ENCODE measurements at places on chromosomes 5 and 9.
A peak's percentile ranks its signal among the peaks of the same experiment; 100 is the strongest.

DNA sequence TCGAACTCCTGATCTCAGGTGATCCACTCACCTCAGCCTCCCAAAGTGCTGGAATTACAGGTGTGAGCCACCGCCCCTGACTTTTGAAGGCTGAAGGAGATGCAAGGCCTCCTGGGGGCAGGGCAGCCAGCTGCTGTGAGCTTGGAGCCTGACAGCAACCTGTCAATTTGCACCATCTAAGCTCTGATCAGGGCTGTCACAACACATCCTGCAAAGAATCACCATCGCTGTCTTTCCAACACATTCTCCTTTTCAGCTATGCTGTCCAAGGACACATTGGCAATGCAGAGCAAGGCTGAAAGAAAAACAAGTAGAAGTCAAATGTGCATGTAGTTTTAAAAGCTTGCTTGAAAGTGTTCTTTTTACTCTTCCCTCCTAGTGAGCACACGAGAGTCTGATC, 54.6 kb downstream of the GNA14 start:
- no peak for DNase-seq

- DNase-seq = no peak
These were observed 14.5 kb downstream of the TERT start for GRCh38 chr5:1280177-1281037.

GRCh38 chr9:130328349-130328801, 62.8 kb downstream of the HMCN2 start:
- no peak for DNase-seq

- no peak for DNase-seq
These were observed 7.9 kb upstream of the IER5L start for GRCh38 chr9:129185991-129186390.

GRCh38 chr5:32298059-32298415, 14.7 kb downstream of the MTMR12 start:
- DNase-seq = no peak

DNA sequence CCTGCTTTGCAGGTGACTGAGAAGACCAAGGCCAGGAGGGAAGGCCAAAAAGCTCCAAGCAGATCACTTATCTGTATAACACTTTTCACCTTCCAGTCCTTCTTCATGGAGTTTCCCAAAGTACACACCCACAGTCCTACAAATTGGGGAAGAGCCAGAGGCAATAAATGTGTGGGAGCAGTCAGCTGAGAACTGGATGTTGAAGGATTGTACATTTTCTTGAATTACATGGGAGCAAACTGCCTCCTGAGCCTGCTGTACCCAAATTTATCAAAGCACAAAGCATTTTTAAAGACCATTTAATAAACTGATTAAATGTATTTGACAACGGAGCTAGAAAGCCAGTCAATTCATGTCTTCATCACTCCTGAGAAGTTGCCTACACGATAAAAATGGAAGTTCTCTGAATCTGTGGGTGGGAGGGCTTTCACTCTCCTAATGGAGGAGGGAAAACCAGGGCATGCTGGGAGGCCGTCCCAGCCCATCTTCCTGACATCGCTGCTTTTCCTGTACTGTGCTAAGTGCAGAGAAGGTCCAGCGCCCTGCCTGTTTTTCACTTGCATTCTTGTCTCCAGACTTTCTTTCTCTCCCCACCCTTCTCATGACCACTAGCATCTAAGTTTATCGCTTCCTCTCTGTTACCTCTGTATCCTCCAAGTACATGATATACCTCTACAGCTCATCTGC, 79.0 kb downstream of the KCNIP1 start:
- no peak for DNase-seq

DNA sequence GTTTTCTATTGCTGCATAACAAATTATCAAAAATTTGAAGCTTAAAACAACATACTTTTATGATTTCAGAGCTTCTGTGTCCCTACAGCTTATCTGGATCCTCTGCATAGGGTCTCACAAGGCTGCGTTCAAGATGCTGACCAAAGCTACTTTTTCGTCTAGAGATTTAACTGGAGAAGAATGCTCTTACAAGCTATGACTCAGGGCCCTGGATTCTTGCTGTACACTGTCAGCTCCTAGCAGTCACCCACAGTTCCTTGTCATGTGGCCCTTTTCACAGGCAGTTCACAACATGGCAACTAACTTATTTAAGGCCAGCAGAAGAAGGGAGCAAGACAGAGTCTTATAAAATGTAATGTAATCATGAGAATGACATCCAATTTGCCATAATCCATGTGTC, 70.8 kb upstream of the FAM174A start:
- DNase-seq = no peak

- no peak for DNase-seq
These were observed 43.2 kb upstream of the BRINP1 start for GRCh38 chr9:119412399-119412798.

DNA sequence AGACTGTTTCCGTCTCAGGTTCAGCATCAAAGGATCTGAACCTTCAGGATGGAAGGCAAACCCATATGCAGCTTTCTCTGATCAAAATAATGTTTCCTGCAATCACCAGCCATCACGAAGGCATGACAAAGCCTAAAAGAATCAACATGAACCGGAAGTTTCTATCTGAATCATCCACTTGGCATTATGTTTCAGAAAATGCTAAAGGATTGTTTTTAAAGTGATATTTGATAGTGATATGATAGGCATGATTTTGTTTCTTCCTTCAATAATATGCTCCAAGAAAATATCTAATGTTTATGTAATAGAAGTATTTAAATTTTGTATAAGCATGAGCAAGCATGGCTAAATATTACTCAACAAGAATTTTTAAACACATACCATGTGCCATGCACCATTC, 219.6 kb downstream of the PLK2 start:
- DNase-seq = no peak

- DNase-seq = no peak
These were observed 504.2 kb downstream of the ENC1 start for GRCh38 chr5:74136276-74136825.

DNA sequence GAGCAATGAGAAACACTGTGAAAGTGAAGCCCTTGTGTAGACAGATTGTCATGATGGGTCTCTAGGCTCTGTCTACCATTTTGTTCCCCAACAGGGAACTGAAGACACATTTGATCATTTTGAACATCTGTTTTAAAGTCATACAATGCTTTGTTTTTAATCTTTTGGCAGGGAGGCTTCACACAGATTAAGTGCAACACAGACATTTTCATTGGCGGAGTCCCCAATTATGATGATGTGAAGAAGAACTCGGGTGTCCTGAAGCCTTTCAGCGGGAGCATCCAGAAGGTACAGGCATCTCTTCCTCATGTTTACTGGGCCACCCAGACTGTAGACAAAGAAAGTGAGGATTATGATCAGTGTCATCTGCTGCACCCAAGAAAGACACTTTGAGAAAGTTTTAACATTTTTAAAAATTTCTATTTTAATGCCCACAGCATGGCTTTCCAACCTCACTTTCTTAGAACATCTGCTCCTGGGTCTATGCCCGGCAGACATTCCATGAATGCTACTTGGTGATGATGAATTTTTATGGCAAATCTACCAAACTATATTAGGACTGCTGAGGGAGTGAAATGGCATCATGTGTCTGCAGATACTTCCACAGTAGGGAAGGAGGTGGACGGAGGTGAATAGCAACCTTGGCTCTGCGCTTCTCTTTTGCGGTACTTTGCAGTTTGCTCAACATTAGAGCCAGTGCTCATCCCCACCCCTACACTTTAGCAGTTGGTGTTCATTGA, 121.3 kb downstream of the LIFR start:
- DNase-seq = no peak

- no peak for DNase-seq
These were observed 5.3 kb upstream of the TRIM41 start for GRCh38 chr5:181217803-181218062.

- no peak for DNase-seq
These were observed 230.4 kb upstream of the PUM3 start for GRCh38 chr9:3074247-3074646.

- no peak for DNase-seq
These were observed 40.6 kb upstream of the CPLX2 start for GRCh38 chr5:175830586-175831300.

- no peak for DNase-seq
These were observed 15.0 kb upstream of the GLDC start for GRCh38 chr9:6660512-6660911.

DNA sequence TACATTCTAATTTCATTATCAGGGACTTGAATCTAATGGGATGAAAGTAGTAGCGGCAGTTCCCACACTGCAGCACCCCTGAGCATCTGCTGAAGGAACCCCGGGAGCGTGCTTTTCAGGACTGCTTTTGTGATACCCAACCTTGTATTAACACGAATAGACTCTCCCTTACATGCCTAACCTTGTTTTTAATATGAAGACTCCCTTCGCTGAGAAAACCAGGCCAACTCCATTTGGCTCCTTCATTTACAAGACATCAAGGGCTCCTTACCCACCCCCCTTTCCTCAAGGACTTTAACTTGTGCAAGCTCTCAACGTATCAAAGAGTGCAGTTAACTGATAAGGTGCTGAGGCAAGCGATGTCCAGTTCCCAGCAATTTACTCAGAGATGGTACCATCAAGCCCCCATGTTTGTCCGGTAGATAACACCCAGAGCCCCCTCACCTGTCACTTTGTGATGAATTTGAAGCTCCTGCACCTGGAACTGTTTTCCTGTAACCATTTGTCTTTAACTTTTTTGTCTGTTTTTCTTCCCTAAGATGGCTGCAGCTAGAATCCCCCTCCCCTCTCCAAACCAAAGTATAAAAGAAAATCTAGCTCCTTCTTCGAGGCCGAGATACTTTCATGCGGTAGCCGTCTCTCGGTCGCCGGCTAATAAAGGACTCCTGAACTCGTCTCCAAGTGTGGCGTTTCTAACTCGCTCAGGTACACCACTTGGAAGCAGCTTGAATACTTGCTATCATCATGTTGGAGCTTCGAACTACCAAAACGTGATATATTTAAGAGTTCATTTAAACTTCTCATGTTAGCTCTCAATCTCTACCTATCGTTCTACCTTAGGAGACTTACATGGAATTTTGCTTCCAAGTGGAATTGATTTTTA, 10.7 kb downstream of the HNRNPH1 start:
- no peak for DNase-seq

- DNase-seq = no peak
These were observed 21.7 kb upstream of the ADAM19 start for GRCh38 chr5:157597277-157597676.

- DNase-seq = no peak
These were observed 381.9 kb downstream of the PLK2 start for GRCh38 chr5:58077966-58078365.

DNA sequence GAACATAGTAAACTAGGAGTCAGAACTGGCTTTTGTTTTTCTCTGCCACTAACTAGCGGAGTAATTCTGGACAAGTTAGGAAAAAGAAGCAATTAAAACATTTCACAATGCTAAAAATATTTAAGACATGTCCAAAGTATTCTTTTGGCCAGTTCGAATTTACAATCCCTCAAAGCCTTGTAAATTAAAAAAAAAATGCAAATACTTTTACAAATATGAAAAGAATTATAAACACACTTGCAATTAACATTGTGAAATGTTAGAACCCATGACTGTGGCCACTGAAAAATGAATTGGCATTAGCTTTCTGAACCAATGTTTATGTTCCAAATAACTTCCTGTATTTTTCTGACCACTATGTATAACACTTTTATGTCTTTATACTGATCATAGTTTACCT, 2.2 kb downstream of the RAD1 start:
- DNase-seq = no peak

GRCh38 chr9:15163931-15164330, 143.1 kb downstream of the TTC39B start:
- no peak for DNase-seq

- DNase-seq = no peak
These were observed 1058.7 kb upstream of the ACO1 start for GRCh38 chr9:31325778-31326177.

DNA sequence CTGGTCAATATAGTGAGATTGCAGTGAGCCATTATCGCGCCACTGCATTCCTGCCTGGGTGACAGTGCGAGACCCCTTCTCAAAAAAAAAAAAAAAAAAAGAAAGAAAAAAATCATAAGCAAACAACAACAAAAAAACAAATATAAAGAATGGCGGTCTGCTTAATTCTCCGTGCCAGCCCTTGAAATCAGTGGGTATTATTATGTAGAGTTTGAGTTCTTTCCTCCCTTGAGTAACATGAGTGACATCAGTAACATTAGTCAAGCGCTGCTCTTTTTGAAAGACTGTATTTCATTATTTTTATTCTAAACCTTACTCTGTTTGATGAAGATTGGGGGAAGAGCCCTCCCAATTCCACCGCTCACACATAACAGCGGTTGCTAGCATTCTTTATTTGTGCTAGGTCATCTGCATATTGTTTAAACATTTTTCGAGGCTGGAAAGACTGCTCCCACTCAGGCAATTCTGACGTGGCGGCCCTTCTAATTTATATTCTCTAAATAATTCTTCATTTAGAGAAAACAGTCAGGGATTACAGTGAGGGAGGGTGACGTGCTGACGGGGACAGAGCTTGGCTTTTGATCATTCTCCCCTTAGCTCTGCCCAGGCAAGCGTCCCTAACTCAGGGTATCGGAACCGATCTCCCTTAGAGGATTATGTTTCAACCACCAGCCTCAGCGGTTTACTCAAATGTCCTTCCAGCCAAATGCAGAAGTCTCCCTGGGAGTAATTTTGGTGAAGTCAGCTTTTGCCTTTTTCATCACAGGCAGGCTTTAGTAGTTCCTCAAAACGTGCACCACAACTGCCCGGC, 860 bp upstream of the MARCHF6 start:
- DNase-seq = no peak

DNA sequence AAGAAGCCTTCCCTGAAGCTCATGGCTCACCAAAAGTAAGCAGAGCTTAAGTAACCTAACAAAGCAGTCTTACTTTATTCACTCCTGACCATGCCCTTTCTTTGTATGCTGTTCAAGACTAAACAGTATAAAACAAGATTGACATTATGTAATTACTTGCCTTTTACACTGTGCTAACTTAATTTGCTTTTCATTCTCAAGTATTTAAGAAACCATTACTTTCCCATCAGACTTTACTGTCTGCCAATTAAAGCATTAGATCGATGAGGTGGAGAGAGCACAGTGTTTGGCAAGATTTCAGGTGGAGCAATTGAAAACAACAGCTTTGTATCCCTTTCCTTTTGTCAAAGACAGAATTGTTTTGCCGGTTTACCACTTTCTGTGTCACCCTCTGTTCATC, 98.2 kb downstream of the RORB start:
- DNase-seq = no peak

GRCh38 chr9:134025606-134026541, 593 bp downstream of the BRD3OS start:
- peak; percentile 44 for DNase-seq

GRCh38 chr5:3230254-3230653, 365.4 kb upstream of the IRX1 start:
- no peak for DNase-seq

DNA sequence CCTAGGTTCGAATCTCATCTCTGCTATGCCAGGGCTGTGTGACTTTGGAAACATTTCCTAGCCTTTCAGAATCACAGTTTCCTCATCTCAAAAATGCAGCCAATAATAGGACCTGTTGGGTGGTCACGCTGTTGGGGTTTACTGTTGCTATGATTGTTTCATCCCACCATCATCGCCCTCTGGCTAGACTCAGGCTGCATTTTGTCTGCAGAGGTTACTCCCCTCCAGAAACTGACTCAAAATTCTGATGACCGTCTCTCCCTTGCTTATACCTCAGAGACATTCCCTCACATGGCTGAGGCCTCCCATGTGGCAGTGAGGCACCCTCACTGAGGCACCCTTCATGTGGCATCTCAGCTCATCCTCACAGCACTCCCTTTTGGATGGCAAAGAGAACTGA, 61.6 kb downstream of the COL27A1 start:
- no peak for DNase-seq

Measured in naive thymus-derived CD8-positive, alpha-beta T cell (primary cell).